ENCODE measurements at places on chromosomes 13 and 19.

GRCh38 chr19:49875857-49876421 lies 1.2 kb downstream of the AKT1S1 start:
- DNase-seq = peak; percentile 68

DNA sequence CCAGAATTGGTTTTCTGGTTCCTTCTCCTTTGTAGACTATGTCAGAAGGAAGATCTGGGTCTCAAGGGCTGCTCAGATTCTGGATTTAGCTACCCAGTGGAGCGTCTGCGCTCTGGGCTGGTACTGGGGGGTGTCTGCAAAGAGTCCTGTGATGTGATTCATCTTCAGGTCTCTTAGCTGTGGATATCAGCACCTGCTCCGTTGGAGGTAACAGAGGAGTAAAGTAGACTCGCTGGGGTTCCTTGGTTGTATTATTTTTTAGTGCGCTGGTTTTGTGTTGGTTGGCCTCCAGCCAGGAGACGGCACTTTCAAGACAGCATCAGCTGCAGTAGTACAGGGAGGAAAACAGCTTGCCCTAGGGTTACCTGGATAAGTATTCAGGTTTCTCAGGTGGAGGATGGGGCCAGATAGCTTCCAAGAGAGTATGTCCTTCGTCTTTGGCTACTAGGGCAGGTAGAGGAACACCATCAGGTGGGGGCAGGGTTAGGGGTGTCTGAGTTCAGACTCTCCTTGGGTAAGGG lies 10.4 kb upstream of the KLK15 start:
- no peak for DNase-seq

- DNase-seq = peak; percentile 73
These were observed 36.2 kb upstream of the SLC46A3 start for GRCh38 chr13:28754698-28755545.

DNA sequence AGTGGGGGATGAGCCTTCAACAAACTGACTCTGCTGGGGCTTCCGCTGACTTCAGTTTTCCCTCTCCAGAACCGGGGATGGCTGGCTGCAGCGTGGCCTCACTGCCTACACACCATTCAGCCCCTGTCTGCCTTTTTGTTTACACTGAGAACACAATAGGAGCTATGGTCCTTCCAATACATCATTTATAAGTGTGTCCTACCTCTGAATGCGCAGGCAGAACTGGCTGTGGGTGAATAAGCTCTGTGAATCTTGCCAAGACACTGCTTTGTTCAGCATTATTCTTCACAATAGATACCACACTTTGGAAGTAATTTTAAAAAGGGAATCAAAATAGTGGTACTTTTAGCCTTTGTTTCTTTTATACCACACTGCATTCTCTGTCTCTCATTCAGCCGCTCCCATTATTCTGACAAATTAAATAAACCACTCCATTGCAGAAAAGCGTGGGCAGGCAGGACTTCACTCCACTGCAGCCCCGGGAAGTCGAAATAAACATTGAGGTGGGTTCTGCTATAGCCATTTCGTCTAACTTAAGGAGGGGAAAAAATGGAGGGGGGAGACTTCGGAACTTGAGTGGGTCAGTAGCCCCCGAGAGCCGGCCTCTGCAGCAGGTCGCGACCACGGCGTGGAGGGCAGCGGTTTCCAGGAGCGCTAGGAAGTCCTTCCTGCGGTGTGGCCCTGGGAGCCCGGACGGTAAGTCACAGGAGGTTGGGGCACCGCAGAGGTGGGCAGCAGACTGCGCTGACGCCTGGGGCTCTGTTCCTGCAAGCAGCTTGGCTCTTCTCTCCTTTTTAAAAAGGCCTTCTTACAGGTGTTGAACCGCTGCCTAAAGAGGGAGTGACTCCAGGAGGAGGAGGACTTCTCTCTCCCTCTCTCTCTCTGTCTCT lies 94.8 kb upstream of the SOX1 start:
- no peak for DNase-seq

GRCh38 chr13:24459234-24459633 lies 53.3 kb downstream of the PARP4 start:
- peak; percentile 4 for DNase-seq

DNA sequence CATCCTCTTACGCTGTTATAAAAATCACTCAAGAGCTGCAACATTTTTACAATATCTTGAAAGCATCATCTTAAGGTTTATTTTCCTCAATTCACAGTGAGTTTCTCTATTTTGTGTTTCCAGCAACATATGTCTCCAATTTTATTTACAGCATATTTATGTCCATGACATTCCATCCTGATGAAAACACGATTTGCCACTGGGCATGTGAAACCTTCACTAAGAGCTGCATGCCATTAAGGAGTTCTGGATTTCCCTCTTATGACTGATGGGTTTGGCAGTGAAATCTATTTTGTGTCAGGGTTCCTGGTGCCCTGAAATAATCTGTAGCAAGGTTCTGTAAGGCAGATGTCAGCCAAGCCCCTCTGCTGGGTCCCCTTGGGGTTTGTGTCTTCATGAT lies 527.6 kb upstream of the KLF12 start:
- no peak for DNase-seq

GRCh38 chr13:81031996-81032395 lies 691.1 kb upstream of the SPRY2 start:
- DNase-seq = no peak

DNA sequence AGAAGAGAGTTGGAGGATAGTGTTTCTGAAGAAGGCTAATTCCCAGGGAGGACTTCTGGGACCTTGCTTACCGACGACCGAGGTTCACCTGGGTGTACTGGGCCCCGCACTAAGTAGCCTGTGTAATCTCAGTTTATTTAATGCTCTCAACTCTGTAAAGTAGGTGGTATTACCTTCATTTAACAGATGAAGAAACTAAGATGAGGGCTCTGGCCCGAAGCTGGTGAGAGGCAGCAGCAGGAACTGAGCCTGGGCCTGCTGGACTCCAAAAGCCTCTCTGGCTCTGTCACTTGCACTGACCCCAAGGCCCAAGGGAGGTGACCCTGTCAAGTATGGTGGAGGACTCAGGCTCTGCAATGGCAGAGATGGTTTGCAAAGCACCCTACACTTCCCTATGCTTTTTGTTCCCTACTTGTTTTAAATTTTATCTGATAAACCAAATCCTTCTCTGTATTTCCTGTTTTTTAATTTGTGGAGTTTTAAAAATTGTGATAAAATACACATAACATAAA lies 50.6 kb downstream of the GGACT start:
- no peak for DNase-seq

- DNase-seq = no peak
These were observed 44.5 kb downstream of the ARHGEF7 start for GRCh38 chr13:111159362-111160320.

GRCh38 chr13:48110931-48111721 lies 16.2 kb upstream of the MED4 start:
- no peak for DNase-seq

GRCh38 chr13:40113643-40114304 lies 458.3 kb downstream of the COG6 start:
- no peak for DNase-seq

GRCh38 chr13:52950436-52950956 lies 78.1 kb upstream of the OLFM4 start:
- peak; percentile 34 for DNase-seq

GRCh38 chr13:75402787-75403186 lies 79.2 kb downstream of the TBC1D4 start:
- DNase-seq = no peak

- DNase-seq = no peak
These were observed 935.1 kb downstream of the SLITRK1 start for GRCh38 chr13:82947191-82947621.

DNA sequence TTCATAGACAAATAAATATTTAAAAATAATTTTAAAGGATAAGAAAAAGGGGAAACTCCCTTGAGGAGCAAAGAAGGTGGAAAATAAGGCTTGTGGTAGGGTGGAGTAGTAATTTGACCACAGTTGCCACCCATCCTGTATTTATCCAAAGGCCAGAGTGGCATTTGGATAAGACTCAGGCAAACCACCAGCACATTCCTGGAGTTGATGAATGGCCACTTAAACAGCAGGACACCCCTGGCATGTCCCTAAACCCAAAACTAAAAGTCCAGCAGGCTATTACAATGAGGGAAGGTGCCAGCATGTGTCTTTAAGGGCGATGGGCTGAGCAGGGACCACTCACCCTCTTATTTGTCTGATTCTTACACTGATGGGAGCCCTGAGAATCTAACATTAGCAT lies 9.8 kb upstream of the FRY start:
- DNase-seq = no peak

DNA sequence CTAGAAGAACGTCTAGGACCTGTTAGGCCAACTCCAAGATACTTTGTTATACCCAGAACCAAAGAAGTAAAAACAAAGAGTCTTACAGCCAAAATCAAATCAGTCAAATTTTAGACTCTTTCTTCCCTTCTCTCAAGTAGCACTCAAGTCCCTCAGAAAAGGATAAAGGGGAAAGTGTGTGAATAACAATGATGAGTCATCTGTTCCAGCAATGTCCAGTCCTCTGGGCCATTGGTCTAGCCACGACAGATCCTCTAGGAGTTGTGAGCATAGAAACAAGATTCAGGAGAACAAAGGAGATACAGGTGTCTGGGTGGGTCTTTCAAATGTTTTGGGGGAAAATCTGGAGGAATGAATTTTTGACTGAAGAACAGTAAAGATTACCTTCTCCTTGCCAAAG lies 36.3 kb downstream of the STOML3 start:
- DNase-seq = no peak

GRCh38 chr13:74708629-74709028 lies 574.4 kb upstream of the KLF12 start:
- DNase-seq = no peak

DNA sequence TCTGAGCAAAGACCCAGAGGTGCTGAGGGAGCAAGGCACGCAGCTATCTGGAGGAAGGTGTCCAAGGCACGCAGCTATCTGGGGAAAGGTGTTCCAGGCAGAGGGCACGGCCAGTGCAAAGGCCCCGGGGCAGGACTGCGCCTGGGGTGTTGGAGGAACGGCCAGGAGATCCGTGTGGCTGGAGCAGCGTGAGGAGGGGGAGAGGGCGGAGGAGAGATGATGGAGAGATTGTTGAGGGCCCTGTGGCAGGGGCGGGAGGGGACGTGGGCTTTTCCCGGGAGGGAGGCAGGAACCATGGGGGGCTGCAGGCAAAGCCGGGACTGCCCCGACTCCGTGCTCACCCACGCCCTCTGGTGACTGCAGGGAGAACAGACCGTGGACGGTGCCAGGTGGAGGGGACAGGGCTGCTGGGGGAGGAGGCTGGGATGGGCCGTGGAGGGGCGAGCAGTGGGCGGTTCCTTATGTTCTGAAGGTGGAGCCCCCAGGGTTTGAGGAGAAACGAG lies 13.3 kb upstream of the MISP start:
- DNase-seq = peak; percentile 64

DNA sequence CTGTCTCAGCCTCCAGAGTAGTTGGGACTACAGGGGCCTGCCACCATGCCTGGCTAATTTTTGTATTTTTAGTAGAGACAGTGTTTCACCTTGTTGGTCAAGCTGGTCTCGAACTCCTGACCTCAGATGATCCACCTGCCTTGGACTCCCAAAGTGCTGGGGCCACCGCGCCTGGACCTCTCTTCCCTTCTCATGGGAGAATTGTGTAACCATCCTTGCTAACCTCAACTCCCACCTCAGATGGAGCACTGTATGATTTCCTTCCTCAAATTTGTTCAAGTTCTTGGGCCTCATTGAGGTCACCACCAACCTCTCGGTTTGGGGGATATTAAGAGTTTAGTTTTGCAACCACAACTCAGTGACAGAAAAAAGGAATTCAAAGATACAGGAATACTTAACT lies 10.7 kb downstream of the LILRA5 start:
- peak; percentile 93 for DNase-seq

DNA sequence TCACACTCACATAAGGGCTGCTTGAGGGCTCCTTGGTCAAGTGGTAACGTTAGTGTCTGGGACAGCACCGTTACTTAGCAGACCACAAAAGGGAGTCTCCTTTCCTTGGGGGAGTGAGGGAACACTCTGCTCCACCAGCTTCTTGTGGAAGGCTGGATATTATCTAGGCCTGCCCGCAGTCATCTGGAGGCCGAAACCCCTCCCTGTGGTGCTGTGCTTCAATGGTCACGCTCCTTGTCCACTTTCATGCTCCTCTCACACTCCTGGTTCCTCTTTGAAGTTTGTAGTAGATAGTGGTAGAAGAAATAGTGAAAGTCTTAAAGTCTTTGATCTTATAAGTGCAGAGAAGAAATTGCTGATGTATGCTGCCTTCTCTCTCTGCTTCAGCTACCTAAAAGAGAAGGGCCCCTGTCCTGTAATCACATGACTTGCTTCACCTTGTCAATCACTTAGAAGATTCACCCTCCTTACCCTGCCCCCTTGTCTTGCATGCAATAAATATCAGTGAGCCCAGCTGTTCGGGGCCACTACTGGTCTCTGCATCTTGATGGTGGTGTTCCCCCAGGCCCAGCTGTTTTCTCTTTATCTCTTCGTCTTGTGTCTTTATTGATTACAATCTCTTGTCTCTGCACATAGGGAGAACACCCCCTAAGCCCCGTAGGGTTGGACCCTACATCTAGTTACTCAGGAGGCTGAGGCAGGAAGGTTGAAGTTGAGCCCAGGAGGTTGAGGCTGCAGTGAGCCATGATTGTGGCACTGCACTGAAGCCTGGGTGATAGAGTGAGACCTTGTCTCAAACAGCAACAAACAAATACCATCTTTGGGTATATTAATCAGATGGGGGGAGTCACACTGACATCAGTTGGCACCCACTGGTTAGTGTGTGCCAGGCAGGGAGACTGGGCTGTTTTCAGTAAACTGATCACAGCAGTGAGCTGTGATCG lies 11.6 kb upstream of the MZF1 start:
- DNase-seq = no peak

- no peak for DNase-seq
These were observed 42.6 kb downstream of the CYP4F22 start for GRCh38 chr19:15550929-15551292.

- no peak for DNase-seq
These were observed 26.1 kb downstream of the PPP5C start for GRCh38 chr19:46372901-46373490.

GRCh38 chr19:29945017-29945416 lies 3.0 kb downstream of the URI1 start:
- no peak for DNase-seq

DNA sequence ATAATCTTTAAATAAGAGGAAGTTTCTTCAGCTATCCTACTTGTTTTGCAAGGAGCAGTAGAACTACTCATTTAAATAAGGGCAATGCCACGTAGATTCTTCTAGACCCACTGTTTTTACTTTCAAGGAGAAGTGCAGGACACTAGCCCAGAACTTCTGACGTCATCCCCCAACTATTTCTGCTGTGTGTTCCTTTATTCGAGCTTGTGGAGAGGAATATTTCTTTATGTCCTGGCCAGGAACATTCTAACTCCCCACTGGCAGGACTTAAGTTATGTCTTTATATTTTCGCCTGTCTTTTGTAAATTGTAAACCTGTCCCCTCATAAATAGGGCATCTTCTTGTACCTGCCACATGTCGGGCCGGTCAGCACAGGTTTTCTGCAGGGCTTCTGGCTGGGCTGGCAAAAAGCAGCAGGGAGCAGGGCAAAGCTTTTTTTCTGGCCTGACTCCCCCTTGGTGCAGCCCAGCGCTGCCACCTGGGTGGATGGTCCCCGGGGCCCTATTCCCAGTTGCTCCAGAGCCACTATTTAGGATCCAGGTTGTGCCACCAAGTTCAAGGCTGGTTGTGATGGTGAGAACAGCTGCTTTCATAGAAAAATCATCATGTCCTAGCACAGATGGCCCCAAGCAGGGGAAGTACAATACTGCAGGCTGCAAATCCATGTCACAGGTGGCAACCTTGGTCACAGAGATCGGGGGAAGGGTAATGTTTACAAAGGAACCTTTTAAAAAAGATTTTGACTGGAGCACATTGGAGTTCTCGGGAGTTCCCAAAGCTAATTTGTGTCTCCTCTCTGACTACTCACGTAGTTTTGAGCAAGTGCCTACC lies 1.8 kb downstream of the MBNL2 start:
- DNase-seq = peak; percentile 84
